ENCODE measurements at places on chromosomes 1 and 21.

GRCh38 chr1:242824435-242824834 is 299.9 kb upstream of the PLD5 start:
- no peak for DNase-seq

- peak; percentile 26 for DNase-seq
Observed at GRCh38 chr1:147723691-147724323, 36.6 kb downstream of the GJA5 start.

GRCh38 chr1:9346566-9346965 is 53.9 kb downstream of the SPSB1 start:
- DNase-seq: no peak

DNA sequence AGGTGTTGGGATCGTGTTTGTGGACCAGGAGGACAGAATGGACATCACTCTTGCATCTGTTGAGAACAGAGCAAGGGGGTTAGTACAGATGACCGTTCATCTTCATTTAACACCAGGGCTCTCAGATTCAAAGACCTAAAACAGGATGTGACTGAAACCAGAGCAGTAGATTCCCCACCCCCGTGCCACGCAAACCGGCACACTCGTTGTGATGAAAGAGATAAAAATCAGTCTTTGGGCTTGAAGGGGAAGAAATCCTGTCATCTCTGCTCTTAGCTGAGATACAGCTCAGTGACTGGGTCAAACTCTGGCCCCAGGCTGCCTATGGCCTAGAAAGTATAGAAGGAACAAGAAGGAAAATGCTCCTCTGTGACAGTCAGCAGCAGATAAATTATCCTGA is 146.2 kb upstream of the KRTAP19-8 start:
- DNase-seq: no peak

- DNase-seq: no peak
Observed at GRCh38 chr1:61620536-61620935, 104.4 kb downstream of the TM2D1 start.

DNA sequence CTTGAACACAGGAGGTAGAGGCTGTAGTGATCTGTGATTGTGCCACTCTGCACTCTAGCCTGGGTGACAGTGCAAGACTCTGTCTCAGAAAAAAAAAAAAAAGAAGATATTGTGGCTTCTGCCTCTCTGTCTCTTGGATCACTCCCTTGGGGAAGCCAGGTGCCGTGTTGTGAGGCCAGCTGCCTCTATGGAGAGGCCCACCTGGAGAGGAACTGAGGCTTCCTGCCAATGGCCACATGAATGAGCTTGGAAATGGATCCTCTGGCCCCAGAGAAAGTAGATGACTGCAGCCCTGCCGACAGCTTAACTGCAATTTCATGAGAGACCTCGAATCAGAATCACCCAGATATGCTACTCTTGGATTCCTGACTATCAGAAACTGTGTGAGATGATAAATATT is 19.7 kb upstream of the AK2 start:
- DNase-seq: peak; percentile 63

GRCh38 chr1:94621395-94621794 is 79.8 kb upstream of the F3 start:
- no peak for DNase-seq

GRCh38 chr1:240031009-240031408 is 60.7 kb upstream of the FMN2 start:
- DNase-seq: no peak

DNA sequence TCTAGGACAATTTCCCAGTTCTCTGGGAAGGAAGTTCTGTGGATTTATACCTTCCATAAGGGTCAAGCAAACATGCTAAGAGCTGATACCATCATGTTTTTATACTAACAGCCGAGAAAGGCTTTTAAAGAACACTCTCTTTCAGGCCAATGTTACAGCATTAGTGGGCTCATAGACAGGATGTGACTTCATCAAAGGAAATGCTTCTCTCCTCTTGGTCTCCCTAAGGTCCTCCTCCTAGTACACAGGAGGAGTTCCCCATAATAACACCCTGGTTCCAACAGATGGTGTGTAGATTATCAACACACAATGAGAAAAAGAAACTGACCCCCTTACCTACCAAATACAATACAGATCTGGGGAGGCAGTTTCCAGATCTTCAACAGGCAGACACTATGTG is 26.7 kb upstream of the GLIS1 start:
- no peak for DNase-seq

DNA sequence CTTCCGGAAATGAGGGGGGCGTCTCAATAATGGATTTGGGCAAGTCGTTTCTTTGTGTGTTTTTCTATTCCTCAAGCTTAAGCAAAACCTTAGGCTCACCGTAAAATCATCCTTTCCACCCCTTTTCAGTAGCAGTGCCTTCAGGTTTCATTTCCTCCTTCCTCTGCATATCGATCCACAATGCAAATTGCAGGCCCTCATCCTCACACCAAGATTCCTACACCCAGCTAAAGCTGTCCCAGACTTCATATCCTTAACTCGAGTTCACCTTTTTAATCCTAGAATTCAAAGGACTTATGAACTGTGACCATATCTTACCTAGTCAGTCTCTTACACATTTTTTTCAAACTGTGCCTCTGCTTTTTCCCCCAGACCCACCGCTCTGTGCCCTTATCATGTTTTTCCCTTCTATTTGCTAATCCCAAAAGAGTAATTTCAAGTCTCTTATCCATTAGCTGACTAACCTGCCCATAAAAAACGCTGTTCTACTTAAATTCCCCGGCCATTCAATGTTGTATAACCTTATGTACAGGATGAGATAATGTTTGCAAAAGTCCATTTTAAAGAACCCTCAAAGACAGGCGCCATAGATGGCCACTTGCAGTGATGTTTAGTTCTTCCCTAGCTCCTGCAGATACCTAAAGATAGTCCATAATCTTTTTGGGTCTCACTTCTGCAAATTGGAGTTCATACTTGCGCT is 1.5 kb downstream of the AKIRIN1 start:
- DNase-seq: no peak

GRCh38 chr1:242212401-242212800 is 213.5 kb upstream of the MAP1LC3C start:
- DNase-seq: no peak

DNA sequence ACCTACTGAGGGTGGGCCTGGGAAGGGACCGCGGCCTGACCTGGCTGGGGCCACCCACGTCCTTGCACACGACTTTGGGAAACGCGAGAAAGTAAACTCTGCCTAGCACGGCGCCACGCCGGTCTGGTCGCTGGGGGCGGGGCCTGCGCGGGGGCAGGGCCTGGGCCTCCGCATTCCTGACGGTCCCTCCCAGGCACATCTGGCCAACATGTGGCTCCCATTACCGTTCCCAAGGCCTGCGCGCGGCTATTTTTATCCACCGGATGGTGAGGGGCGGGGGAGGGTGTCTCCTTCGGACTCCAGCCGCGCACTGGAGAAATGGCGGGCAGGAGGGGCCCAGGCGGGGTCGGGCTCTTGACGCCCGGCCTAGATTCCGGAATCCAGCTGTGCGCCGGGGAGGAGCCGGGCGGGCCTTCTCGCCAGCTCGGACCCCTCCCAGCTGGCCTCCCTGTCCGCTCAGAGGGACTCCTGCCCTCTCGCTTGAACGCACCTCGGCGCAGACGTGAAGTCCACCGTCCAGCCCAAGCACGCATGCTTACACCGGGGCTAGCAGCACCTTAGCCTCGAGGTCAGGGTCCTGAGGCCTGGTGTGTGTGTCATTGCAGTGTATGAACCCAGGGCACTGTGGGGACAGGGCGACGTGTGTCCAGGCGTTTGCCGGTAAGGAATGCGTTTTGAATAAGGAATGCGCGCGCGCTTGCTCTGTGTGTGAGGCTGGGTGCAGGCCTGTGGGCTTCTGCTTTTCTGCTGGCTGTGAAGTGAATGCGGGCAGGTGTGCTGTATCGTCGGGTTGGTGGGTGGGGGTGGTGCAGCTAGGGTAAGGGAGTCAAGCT is 2.1 kb downstream of the EVA1B start:
- DNase-seq: no peak

- DNase-seq: no peak
Observed at GRCh38 chr1:80113168-80114038, 1106.9 kb upstream of the ADGRL4 start.

DNA sequence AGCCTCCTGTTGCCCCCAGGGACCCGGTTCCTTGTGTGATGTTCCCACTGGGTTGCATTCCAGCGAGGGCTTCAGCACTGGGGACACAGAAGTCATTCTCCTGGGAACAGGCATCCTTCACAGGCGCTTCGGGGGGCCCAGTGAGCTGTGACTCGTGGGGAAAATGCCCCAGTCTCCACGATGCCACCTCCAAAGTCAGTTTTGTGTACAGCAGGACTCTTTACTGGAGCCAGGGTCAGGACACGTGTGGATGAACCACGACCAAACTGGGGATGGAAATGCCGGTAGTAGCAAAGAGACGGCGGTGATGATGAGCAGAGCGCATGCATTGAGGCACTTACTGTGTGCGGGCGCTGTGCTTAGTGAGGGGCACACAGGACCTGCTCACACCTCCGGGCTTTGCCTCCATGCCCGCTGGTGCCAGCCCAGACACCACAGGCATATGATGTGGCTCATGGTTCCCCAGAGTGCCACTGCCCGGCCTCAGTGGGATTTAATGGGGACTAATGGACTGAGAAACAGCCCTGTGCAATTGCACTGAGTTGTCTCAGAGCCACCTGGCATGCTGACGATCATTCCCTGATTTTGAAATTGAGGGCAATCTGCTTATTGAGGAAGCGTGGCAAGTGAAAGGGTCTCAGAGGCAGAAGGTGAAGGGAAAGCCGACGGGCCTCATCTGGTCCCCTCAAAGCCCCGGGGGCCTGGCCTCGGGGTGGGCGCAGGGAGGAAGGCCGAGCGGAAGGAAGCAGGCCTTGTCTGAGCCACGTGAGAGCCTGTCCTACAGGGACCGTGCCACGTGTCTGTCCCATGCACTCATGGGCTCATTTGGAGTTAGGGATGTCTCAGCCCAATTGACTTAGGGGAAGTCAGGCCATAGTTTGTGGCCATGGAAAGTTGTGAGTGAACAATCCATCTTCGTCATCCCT is 91.4 kb downstream of the PDE9A start:
- DNase-seq: no peak

DNA sequence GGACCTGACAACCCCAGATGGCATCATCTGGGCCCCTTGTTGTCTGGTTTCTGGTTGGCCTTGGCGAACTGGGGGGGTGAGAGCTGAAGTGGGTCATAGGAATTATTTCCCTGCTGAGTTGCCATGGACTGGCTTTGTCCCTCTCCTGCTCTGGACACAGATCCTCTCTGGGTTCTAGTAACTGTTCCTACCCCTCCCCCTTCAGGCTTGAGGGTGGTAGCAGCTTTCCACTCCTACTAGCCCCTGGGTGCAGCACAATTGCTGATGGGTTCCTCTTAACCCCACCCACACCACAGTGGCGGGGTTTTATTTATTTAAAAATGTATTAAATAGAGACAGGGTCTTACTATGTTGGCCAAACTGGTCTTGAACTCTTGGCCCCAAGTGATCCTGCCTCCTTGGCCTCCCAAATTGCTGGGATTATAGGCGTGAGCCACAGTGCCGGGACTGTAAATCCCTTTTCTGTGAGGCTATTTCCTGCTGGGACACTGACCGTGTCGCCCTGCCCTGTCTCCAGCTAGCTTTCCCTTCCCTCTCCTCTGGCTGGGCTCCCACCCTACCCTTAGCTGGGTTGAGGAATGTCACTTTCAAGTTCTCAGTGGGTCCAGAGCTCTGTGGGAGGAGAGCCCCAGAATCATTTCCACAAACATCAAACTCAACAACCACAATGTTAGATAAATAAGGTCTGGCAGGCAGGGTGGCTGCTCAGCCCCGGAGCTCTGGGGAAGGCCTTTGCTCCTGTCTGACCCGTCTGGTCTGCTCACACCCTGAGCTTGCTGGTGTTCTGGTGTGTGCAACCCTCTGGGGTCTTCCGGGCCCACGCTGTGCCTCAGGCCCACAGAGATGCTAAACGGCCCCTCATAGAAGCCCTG is 112.7 kb upstream of the WNT4 start:
- DNase-seq: no peak

GRCh38 chr1:225655509-225656258 is 2.8 kb upstream of the ENAH start:
- DNase-seq: peak; percentile 19
